Thoracic aorta (tissue), 2 donors: ENCODE measurements at places on chromosomes 7 and 10.

- no peak for DNase-seq
Measured at GRCh38 chr10:113158183-113158582, 208.1 kb downstream of the TCF7L2 start.

DNA sequence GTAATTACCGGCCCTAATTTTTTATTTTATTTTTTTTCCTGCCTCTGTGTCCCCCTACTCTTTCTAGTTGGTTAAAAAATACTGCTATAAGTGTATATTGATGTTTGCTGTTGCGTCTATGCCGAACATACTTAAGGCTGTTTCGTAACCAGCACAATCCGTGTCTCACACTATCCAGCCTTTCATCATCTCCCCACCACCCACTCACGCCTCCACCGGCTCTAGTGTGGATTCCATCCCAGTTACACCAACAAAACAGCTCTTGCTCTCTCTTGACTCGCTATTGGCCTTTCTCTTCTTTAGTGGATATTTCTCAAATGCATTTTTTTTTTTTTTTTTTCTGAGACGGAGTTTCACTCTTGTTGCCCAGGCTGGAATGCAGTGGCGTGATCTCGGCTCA, 70.1 kb upstream of the CAMK1D start:
- DNase-seq = no peak

GRCh38 chr7:69091521-69091920, 506.8 kb upstream of the AUTS2 start:
- no peak for DNase-seq

- DNase-seq = no peak
Measured at GRCh38 chr10:3896161-3896560, 111.2 kb upstream of the KLF6 start.

DNA sequence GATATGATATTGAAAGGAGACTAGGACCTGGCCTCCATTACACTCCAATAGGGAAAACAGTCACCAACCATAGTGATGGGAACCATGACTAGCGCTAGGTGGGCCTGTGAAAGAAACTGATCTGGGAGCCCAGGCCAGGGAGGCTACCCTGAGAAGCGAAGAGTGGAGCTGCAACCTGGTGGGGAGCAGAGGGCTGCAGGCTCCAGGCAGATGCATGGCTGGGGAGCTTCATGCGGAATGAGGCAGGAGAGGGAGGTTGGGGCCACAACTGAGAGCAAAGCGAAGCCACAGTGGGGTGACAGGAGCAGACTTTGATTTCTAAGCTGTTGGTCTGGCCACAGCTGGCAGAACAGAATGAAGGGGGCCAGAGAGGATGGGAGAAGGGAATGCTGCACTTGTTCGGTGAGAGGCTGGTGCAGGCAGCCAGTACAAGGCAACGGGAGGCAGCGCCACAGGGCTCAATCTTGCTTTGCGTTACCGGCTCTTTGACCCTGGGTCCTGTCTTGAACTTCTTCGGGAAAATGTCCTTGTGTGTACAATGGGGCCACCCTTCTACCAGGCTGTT, 88.4 kb downstream of the TACC2 start:
- no peak for DNase-seq

DNA sequence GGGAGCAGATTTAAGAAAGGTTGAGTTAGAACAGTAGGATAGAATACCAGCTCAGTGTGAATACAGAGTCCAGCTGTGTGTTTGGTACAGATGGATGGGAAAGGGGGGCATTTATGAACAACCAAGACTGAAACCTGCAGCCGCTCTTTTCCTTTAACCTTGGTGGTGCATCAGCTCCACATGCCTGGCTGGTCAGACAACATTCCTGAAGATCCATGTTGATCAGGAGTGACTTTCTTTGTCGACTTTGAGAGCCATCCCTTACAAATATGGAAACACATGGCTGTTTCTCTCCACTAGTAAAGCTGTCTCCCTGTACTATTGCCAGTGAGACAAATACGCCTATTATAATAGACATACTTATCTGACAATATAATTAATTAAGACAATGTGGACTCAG, 476.5 kb upstream of the IGFBP3 start:
- DNase-seq = no peak

GRCh38 chr7:37357637-37357996, 91.0 kb downstream of the ELMO1 start:
- DNase-seq = no peak

GRCh38 chr7:92674379-92674778, 84.2 kb upstream of the FAM133B start:
- DNase-seq = no peak

- no peak for DNase-seq
Measured at GRCh38 chr10:46217752-46218453, 68.9 kb upstream of the ANTXRL start.

- no peak for DNase-seq
Measured at GRCh38 chr7:139358541-139359365, 941 bp upstream of the LUC7L2 start.

DNA sequence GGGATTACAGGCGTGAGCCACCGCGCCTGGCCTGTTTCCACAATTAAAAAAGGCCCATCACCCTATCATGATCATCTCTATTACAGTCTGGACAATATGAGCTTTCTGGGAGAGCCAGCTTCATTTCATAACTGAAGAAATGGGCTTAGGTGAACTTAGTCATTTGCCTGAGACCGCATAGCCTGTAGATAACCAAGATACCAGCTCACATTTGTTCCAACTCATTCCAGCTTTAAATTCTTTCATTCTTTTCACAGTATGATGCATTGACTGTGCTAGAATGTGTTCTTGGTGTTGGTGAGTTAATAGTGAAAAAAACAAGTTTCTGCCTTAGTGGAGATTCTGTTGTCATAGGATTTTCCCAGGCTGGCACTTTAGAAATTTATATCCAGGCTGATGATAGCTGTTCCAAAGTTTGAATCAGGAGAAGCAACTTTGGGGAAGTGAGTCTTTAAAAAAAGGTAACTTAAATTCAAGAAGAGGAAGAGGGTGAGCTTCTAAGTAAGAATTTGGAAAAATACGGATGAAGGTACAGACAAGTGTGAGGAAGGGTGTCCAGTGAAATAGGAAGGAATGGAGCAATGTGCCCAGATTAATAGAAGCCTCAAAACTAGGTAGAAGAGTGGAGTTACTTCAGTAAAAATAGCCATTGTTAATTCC, 2.1 kb upstream of the H2AZ2 start:
- no peak for DNase-seq

- no peak for DNase-seq
Measured at GRCh38 chr7:108308903-108309302, 147.3 kb downstream of the NRCAM start.

- no peak for DNase-seq
Measured at GRCh38 chr7:81094952-81095351, 176.1 kb upstream of the SEMA3C start.

DNA sequence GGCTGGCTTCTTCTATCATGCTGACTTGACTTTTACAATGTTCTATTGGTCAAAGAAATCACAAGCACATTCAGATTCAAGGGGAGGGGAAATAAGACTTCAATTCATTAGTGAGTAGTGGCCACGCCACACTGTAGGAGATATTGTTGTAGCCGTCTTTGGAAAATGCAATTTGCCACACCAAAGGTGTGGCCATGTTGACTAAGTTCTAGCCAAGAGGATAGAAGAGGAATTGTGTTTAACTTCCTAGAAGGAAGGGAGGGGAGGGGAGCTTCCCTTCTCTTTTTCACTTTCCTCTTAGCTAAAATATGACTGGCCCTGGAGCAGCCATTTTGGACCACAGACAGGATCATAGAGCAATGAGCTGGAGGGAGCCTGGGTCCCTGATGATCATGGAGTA, 3.4 kb upstream of the PRKAR2B start:
- DNase-seq = no peak

GRCh38 chr10:227014-227413, 91.8 kb downstream of the ZMYND11 start:
- no peak for DNase-seq

GRCh38 chr10:873020-873419, 58.5 kb downstream of the LARP4B start:
- no peak for DNase-seq

DNA sequence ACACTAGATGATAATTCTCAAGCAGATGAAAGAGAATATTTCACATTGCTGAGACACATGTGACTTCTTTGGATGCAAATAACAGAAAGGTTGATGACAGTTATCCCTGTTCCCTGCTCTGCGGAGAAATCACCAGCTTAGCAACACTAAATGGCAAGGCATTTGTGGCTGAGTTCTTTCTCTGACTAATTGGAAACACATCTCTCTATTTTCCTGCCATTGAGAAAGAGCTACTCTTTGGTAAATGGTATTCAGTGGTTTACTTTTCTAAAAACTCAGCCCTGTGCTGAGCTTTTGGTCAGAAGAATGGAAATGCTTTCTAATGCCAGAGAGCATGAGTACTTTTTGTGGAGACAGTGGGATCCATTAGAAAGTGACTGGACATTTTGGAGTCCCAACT, 771.4 kb downstream of the LRMDA start:
- no peak for DNase-seq

- no peak for DNase-seq
Measured at GRCh38 chr7:1665549-1666316, 4.3 kb upstream of the ELFN1 start.

- DNase-seq = no peak
Measured at GRCh38 chr10:128018236-128018635, 108.0 kb downstream of the MKI67 start.

- no peak for DNase-seq
Measured at GRCh38 chr7:129824291-129825208, 128.2 kb downstream of the UBE2H start.
